Calu3 (cell line): ENCODE measurements at places on chromosomes 6 and 20. TPM values are rescaled to one million over a fixed set of nuclear protein-coding genes. Genes with fewer than 3 reads are reported as not detected.
A peak's percentile ranks its signal among the peaks of the same experiment; 100 is the strongest.

DNA sequence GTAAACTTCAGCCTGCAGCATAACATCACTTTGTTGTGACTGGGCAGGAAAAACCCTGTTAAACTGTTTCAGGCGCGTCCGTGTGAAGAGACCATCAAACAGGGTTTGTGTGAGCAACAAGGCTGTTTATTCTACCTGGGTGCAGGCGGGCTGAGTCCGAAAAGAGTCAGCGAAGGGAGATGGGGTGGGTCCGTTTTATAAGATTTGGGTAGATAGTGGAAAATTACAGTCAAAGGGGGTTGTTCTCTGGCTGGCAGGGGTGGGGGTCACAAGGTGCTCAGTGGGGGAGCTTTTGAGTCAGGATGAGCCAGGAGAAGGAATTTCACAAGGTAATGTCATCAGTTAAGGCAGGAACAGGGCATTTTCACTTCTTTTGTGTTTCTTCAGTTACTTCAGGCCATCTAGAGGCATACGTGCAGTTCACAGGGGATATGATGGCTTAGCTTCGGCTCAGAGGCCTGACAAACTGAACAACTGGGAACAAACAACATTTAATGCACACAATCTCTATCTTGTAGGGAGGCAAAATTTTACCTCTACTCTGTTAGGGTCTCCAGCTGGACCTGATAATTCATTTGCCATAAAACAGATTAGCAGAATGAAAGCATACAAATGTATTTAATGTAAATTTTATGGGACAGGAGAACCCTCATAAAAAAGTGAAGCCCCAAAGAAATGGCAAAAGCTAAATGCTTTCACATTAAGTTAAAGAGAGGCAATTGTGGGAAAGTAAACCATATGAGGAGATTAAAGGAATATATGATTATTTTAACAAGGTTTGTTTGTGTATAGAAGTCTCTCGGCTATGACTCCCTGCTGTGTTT lies 58.3 kb upstream of the HFE start:
- DNase-seq: no peak

GRCh38 chr20:40744072-40744817 lies 55.2 kb upstream of the MAFB start:
- DNase-seq: no peak

DNA sequence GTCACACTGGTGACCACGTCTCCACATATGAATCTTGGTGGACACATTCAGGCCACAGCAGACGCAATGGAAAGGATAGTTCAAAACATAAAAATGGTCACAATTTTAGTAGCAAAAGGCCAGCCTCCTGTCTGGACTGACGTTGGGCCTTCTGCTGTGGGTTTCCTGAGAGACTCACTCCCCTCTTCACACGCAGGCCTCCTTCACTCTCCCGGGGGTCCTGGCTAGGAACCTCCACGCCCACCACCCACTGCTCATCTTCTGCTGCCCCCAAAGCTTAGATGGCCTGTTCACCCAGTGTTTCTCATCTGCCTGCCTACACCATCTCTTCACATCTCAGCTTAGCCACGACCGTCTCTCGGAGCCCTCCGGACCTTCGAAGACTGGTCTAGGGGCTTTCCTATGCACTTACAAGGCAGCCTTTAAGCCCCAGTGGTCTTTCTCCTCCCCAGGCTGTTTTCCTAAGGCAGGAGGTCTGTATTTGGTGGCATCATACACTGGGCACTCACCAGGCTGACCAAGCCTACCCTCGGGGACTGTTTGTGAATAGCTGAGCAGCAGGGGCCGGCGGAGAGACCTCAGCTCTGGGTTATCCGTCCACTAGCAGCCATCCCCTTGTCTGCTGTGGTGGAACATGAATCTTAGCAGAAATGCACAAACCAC lies 46.6 kb upstream of the AFDN start:
- no peak for DNase-seq

DNA sequence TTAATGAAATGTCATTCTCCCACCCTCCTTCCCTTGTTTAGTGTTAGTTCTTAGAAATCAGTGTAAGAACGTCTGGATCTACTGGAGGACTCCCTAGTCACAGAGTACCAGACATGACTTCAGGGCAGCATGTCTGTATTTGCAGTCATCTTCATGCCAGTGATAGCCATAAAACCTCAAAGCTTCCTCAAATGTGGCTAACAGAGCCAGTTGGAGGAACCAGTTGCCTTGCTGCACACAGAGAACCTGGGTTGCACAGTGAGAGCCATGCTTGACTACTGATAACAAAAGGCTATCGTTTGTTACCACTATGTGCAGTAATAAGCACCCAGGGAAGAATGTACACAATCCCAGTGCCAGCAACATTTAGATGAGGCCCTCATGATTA lies 20.1 kb downstream of the NT5E start:
- no peak for DNase-seq

GRCh38 chr6:157380458-157380778 lies 572 bp upstream of the ZDHHC14 start:
- DNase-seq: peak; percentile 22

DNA sequence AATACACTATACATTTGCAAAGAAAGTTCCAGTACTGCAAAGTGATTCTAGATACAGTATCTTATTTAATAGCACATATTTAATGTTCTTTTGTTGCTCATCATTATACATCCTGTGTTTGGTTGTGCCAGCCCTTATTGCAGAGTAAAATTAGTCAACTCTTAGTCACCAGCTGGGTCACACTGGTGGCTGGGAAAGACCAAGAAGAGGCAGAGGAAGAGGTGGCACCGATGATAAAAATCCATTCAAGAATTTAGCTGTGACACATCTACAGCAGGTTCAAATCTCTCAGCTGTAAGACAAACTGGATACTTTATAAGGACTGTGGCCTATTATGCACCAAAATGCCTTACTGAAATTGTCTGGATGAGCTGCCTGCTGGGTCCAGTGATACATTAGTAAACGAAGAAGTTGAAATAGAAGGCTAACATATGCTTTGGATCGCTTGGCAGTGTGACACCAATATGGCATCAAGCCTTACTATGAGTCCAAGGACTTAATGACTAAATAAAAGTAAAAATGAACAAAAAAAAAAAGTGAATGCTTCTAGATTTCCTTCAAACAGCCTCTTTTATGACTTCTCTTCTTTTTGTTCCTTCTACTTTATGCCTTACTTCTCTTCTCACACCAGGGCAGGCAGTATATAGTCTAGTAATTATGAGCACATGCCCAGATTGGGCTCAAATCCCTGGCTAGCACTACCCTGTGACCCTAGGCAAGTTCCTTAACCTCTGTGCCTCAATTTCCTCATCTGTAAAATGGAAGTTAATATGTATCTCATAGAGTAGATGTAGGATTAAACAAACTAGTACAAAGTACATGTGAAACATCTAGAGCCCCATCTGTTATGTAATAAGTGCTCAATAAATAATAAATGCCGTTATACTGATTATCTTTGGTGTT lies 29.4 kb upstream of the RNF8 start:
- DNase-seq: no peak

DNA sequence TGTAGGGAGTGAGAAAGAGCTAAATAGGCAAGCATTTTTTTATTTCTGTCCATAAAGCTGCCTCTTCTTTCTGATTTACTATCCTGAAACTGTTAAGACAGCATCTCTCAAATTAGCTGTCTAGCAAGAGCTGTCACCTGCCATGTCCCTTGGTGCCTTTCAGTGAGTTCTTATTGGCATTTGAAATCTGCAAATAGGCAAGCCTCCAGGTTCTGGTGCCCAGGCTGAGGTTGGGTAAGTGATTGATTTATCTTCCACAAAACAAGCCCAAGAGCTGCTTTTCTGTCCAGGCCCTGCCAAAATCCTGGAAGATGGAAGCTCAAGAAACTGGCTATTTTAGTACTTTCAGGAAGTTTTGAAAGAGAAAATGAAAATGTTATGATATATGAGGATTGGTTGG lies 22.4 kb downstream of the MANEA start:
- DNase-seq: no peak

DNA sequence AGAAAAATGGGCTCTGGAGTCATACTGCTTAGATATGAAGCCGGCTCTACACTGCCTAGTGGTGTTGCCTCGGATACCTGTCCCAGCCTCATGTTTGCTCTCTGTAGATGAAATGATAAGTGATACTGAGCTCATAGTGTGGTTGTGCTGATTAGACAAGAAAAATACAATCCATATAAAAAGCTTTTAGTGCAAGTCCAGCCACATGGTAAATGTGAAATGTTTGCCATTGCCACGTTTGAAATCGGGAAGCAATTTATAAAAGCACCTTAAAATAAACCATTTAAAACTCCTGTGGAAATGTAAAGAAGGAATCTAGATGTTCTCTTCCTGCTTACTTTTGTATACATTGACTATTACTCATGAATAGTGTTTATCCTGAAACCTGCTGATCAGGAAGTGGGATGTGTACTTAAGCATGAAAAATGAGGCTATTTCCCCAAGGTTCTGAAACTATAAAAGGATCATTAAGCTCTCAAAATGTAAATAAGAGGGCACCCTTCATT lies 13.1 kb upstream of the PBOV1 start:
- peak; percentile 30 for DNase-seq

GRCh38 chr20:35307666-35308653 lies 15.7 kb upstream of the FAM83C start:
- DNase-seq: peak; percentile 50

DNA sequence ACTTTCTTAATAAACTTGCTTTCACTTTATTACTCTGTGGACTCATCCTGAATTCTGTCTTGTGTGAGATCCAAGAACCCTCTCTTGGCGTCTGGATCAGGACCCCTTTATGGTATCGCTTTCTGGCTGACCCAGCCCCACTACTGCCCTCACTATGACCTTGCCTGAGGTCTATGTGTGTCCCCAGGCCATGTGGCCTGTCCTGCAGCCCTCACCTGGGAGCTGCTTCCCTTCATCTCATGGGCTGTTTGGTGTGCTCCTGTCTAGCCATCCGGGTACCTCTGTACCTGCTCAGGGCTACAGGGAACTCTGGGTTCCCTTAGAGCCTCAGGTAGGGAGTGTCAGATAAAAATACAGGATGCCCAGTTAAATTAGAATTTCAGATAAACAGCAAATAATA lies 94.5 kb downstream of the SCP2D1 start:
- no peak for DNase-seq

GRCh38 chr6:106186714-106187113 lies 100.6 kb downstream of the PRDM1 start:
- no peak for DNase-seq

DNA sequence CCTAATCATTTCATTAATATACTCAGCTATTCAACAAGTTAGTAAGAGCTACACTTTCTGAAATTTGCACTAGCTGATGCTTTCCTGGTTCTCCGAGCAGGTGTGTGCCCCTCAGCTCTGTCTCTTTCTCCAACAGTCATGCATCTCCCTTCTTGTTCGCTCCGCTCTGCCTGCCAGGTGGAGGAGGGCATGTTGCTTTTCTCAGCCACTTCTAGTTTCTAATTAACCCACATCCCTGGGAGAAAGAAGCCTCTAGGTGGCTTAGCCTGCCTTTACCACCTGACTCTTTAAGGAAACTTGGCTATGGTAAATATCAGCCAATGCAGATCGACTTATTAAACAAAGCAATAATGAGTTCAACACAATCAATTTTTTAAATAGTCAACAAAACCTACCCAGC lies 34.2 kb downstream of the LRFN2 start:
- DNase-seq: no peak

DNA sequence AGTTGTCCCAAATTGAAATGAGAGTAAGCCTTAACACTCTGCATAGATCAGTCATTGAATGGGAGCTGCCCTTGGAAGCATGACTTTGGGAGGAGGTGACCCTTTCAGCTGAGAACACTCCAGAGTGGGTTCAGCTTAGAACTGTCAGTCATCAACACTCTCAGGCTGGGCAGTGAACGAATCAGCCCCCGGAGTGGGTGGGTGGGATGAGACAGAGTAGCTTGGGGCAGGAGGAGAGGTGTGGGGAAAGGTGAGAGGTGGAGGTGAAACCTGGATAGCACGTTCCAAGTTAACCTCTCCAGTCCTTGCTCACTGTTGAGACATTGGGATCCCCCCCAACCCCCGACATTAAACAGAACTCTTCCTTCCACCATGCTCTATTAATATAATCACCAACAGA lies 55.3 kb upstream of the TPD52L1 start:
- DNase-seq: no peak

DNA sequence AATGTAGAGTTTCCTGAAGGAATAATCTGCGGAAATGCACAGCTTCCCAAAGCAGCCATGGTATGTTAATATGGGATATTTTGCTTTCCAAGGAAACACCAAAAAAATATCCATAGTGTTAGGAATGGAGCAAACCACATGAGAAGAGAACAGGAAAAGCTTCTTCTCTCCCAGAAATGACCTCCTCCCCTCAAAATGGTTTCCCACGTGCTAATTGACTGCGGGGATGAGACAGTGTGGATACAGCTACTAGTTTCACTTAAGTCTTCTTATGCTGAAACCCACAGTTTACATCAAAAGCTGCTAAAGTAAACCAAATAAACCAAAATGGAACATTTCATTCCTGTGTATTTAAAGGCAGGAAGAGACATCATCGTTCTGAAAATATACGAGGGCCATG lies 69.4 kb downstream of the FYN start:
- no peak for DNase-seq

GRCh38 chr6:163263196-163263595 lies 151.3 kb upstream of the QKI start:
- DNase-seq: no peak

DNA sequence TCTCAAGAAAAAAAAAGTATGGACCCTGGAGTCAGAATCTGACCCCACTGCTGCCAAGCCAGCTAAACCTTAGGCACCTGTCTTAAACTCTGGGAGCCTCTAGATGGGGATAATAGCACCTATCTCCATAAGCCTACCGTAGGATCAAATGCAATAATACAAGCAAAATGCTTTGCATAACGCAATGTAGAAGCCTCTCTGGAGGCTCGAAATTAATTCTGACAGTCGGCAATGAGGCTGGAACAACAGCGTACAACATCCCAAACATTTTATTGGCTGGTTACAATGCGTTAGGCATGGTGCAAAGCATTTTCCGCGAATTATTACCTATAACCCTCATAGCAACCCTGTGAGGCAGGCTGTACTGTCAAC lies 521 bp downstream of the CDK5RAP1 start:
- DNase-seq: no peak

DNA sequence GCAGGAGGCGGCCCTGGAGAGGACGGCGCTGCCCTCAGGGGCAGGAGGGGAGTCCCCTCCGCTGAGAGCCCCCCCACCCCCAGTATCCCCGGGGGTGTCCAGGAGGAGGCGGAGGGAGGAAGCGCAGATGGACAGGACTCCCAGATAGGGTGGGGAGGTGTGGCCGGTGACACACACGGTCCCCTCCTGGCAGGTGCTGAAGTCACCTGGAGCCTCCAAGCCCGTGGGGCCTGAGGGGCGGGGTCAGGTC lies 1.4 kb downstream of the STMN3 start:
- DNase-seq: no peak

GRCh38 chr6:128172752-128173682 lies 272.2 kb upstream of the THEMIS start:
- no peak for DNase-seq

GRCh38 chr6:152566103-152566875 lies 70.9 kb downstream of the SYNE1 start:
- no peak for DNase-seq

ZCCHC3 gene
- total RNA-seq: 10.9 and 11.1 TPM in 2 replicates

SPTLC3 gene
- total RNA-seq: 7.5 and 11.1 TPM in 2 replicates

PAK5 gene
- total RNA-seq: 0.07 TPM in 1 of 2 replicates, not detected in the other

CTNNBL1 gene
- total RNA-seq: 106 and 113 TPM in 2 replicates

BMP7 gene
- total RNA-seq: not detected in 2 replicates

DEFB124 gene
- not detected in 2 replicates for total RNA-seq

CCR6 gene
- not detected in 2 replicates for total RNA-seq

SLC23A2 gene
- total RNA-seq: 13.2 and 14.8 TPM in 2 replicates

TMEM14B gene
- 50.4 and 63.9 TPM in 2 replicates for total RNA-seq

LY6G6F gene
- not detected in 2 replicates for total RNA-seq

ADGRF4 gene
- 7.3 and 8.0 TPM in 2 replicates for total RNA-seq

TRIM15 gene
- total RNA-seq: 11.8 and 13.5 TPM in 2 replicates

RAET1L gene
- 1.3 and 2.3 TPM in 2 replicates for total RNA-seq
